Esophagus muscularis mucosa (tissue), 4 donors: ENCODE measurements at places on chromosomes 1 and 21. TPM values are rescaled to one million over a fixed set of nuclear protein-coding genes. Genes with fewer than 3 reads are reported as not detected.

The CLEC20A gene
- total RNA-seq = not detected

The SAMSN1 gene
- 1.6 TPM for total RNA-seq

The SLC45A1 gene
- 11.3 TPM for total RNA-seq

The SNX7 gene
- total RNA-seq = 28.7 TPM

The CCDC185 gene
- total RNA-seq = not detected

The RGS5 gene
- 88.9 TPM for total RNA-seq

The TCHH gene
- 0.11 TPM for total RNA-seq

The UBXN10 gene
- total RNA-seq = 13.3 TPM
